ENCODE measurements at places on chromosomes 2 and 18. TPM values are rescaled to one million over a fixed set of nuclear protein-coding genes. Genes with fewer than 3 reads are reported as not detected.

DNA sequence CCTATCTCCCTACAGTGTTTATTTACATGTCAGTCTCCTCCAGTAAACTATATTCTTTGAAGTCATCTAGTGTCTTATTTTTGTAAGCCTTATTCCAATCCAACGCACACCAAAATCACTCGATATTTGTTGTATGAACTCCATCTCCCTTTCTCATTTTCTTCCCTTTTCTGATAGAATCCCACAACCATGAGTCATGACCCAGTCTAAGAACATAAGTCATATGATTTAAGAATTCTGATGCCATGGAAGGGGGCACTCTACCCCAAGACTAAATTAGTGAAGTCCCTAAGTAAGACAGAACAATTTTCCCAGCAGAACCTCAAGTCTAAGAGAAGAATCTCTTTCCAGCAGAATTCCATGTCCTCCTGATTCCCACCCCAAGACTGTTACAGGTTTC, 5.4 kb downstream of the CHMP3 start:
- H3K4me3 ChIP-seq, result no peak overlapping the region
- no peak overlapping the region for H3K27ac ChIP-seq

DNA sequence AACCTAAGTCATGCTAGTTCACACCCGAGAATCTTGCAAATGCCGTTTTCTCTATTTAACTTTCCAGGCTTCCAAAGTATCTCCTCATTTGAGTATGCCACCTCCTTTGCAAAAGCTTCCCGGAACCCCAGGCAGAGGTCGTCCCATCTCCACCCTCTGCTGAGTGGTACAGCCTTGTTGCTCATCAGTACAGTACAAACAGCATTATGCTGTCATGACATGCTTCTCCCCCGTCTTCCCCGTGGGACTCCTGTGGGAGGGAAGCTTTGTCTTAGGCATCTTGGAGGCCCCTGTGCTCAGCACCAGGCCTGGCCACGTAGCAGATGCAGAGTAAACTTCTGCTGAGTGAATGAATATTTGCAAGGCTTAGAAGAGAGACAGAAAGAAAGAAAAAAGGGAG, 102.7 kb downstream of the CDCA7 start:
- no peaks in the 10 kb centered on the region for H3K27me3 ChIP-seq
- DNase-seq, result no peak
- H3K36me3 ChIP-seq, result no peaks in the 10 kb centered on the region
- no peak overlapping the region for H3K4me3 ChIP-seq
- H3K4me1 ChIP-seq, result no peaks in the 10 kb centered on the region

- H3K36me3 ChIP-seq, result no peaks in the 10 kb centered on the region
- H3K4me3 ChIP-seq, result no peak overlapping the region
- DNase-seq, result no peak
These were observed 151.1 kb upstream of the RIOK3 start for GRCh38 chr18:23301972-23302371.

GRCh38 chr2:119204525-119204924, 19.1 kb upstream of the STEAP3 start:
- H3K27ac ChIP-seq, result no peak overlapping the region
- no peaks in the 10 kb centered on the region for H3K27me3 ChIP-seq
- no peak overlapping the region for H3K4me3 ChIP-seq
- no peaks in the 10 kb centered on the region for H3K4me1 ChIP-seq

DNA sequence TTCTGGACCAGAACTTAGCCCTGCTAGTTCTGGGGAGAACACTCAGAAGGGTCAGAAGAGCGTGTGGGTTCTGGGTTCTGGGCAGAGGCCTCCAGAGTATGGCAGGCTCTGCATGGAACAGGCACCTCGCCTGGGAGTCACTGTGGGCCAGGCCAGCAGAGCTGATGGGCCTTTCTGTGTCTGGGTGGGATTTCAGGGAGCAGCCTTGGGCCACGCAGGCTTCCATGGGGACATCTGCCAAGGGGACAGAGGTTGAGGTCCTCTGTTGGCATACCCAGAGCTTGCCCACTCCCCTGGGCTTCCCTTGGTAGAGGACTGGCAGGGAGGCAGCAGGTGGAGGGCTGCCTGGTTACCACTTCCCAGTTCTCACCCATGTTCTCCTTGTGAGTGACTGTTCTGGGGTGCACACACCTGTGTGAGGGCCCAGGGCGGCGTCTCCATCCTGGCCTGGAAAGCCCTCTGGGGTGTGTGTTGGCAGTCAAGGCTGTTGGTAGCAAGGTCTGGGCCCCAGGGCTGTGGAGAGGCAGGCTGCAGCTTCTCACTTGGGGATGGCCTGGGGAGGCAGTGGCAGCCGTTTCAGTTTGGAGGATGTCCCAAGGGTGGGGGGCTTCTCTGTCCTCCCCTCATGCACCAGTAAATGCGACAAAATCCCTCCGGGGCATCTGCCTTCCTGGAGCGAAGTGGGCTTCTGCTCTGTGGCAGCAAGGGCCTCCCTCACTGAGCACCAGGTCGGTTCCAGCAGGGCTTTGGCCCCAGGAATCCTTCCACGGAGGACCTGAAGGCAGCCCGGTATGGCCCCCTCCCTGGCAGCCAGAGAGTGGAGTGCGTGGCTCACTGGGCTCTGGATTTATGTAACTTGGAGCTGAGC, 74.6 kb upstream of the HDAC4 start:
- H3K27ac ChIP-seq, result no peak overlapping the region
- no peak overlapping the region for H3K4me3 ChIP-seq
- H3K36me3 ChIP-seq, result no peaks in the 10 kb centered on the region
- no peak for DNase-seq

DNA sequence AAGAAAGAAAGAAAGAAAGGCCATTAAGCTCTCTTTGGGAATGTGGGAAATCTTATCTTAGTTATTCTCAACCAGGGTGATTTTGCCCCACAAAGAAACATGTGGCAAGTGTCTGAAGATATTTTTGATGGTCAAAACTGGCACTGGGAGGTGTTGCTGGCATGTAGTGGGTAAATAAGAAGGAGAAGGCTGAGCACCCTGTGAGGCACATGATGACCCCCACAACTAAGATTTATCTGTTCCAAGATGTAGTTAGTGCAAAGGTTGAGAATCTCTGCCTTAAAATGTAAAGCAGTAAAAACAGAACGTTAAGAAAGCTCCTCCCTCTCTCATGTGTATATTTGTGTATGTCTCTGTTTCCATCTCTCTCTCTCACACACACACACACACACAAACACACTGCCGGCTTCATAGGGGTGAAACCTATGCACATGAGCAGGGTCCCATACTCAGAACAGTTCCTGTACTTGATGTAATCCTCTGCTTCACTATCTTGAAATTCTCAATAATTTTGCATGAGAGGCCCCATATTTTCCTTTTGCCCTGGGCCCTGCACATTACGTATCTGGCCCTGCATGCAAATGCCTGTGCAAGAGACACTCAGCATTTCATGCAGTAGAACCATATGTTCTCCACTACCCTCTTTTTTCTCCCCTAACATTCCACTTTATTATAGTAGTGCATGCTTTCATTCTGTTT, 94.3 kb downstream of the MREG start:
- no peak for DNase-seq
- H3K4me3 ChIP-seq, result no peak overlapping the region
- H3K36me3 ChIP-seq, result no peaks in the 10 kb centered on the region
- H3K27me3 ChIP-seq, result no peaks in the 10 kb centered on the region
- no peaks in the 10 kb centered on the region for H3K4me1 ChIP-seq

GRCh38 chr2:241272303-241273209, 42.9 kb downstream of the HDLBP start:
- DNase-seq, result peak; percentile 54
- peaks cover 18% of the 10 kb centered on the region for H3K4me1 ChIP-seq
- H3K36me3 ChIP-seq, result peaks cover 7% of the 10 kb centered on the region

DNA sequence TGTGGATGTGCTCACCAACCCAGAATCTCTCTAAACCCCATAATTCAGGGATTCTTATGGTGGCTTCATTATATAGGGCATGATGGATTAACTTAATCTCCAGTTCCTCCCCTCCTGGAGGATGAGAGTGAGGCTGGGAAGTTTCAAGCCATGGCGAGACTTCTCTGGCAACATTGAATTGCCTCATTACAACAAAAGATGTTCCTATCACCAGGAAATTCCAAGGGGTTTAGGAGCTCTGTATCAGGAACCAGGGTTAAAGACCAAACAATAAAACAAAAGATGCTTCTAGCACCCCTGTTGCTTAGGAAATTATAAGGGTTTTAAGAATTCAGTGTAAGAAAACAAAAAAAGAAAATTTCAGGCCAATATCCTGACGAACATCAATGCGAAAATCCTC, 100.1 kb downstream of the NAB1 start:
- no peak overlapping the region for H3K27ac ChIP-seq
- H3K27me3 ChIP-seq, result no peaks in the 10 kb centered on the region
- no peak overlapping the region for H3K4me3 ChIP-seq
- no peaks in the 10 kb centered on the region for H3K4me1 ChIP-seq

DNA sequence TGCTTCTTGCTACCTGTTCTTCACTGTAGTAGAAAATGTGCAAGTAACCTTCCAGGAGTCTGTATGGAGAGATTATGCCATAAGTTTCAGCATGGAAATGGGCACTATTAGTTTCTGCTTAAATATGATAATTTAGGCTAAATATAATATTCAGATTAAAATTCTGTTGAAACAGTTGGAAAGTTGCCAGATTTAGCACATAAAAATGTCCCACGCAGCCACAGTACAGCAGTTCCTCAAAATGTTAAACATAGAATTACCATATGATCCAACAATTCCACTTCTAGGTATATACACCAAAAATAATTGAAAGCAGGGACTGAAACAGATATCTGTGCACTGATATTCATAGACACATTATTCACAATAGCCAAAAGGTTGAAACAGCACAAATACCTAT, 121.2 kb downstream of the NRP2 start:
- DNase-seq, result no peak
- H3K27me3 ChIP-seq, result no peaks in the 10 kb centered on the region
- no peaks in the 10 kb centered on the region for H3K36me3 ChIP-seq

- no peak for DNase-seq
- H3K4me1 ChIP-seq, result no peaks in the 10 kb centered on the region
- H3K4me3 ChIP-seq, result no peak overlapping the region
These were observed 46.9 kb downstream of the EMILIN2 start for GRCh38 chr18:2893676-2894075.

GCG gene
- not detected for total RNA-seq

Data from tibial nerve (tissue), 4 donors.